Renal cortex interstitium (tissue), 15 donors: ENCODE measurements at places on chromosomes 3 and 15.

DNA sequence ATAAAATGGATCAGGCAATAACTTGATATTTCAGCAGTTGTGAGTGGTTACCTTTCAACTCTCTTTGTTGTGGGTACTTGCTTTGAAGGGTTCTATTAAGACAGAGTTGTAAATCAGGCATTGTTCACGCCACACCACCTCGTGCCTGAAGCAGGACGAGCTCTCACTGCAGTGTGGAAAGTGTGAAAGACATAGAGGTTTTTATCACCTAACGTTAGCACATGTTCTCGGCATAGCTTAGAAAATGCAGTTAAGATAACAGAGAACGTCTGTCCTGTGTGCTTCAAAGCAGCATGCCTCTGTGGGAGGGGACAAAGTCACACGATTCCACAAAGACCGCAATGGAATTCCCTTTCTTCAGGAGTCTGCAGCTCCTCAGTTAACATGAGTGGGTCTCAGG is 7.8 kb downstream of the ADAMTS17 start:
- no peak for DNase-seq

DNA sequence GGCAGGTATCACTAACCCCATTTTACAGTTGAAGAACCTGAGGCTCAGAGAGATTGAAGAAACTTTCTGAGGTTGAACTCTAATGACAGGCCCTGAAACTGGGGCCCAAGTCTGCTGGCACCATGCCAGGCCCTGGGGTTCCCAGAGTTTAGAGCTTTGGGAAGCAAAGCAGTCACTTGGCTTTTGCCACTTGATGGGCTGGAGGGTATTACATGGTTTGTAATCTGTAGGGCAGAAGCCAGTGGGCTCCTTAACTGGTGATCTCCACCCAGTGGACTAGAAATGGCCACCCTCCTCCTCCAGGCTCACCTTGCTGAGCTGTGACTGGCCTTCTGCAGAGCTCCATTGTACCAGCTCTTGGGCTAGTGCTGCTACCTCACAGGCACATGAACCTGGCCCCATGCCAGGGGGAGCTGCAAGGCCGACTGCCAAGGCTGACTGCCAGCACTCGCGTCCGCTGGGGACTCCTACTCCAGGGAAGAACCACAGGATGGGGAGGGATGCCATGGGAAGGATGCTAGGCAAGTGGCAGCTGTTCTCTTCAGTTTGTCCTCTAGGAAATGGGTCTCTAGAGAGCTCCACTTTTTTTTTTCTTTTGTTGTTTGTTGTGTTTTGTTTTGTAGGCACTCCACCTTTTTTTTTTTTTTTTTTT is 104.8 kb downstream of the ETFA start:
- DNase-seq = no peak

GRCh38 chr3:194773216-194773615 is 87.5 kb downstream of the FAM43A start:
- no peak for DNase-seq

GRCh38 chr15:40886586-40886985 is 7.7 kb upstream of the VPS18 start:
- DNase-seq = no peak

DNA sequence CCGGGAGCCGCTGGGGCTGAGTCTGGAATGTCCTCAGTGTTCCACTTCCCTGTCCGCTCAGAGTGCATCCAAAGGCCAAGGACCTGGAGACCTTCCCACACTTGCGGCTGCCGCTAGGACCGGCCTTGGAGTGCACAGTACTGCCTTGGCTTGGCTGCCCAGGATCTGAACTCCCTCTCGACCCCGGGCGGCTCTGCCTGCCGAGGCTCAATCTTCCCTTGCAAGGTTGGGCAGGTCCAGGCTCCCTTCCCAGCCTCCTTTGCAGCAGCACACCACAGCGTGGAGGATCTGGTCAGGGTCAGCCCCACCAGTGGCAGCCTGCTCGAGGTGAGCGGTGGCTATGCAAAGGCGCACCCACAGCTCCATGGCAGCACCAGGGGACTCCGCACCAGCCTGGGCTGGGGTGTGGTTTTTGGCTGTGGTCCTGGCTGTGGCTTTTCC is 69.2 kb downstream of the PLXNA1 start:
- no peak for DNase-seq

GRCh38 chr3:129688271-129688895 is 81.9 kb upstream of the PLXND1 start:
- DNase-seq = no peak

DNA sequence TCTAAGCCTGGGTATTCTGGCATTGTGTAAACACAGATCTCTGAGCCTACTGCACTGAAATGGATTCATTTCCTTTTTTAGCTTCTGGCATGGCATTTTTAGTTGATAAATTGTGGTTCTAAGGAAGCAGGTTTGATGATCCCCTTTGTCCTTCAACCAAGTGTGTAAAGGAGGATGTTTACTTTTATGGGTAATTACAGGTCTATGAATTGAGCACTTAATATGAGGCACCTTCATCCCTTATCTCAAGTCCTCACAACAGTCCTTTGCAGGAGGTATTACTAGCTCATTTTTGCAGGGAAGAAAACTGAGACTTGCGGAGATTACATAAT is 30.8 kb upstream of the ZBTB38 start:
- no peak for DNase-seq

GRCh38 chr15:58517682-58518525 is 86.1 kb downstream of the LIPC start:
- DNase-seq = no peak

DNA sequence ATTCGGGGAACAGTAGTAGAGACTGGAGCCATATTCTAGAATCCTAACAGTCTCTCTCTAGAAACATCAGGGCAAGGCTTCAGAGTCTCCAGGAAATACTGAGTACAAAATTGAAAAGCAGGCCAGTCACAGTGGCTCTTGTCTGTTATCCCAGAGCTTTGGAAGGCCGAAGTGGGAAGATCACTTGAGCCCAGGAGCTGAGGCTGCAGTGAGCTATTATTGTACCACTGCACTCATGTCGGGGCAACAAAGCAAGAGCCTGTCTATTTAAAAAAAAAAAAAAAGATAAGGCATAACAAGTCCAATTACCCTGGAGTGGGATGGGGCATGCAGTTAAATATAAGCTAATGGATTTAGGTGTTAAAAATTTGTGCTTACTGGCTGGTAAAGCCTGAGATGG is 79.0 kb downstream of the SEMA6D start:
- DNase-seq = no peak

DNA sequence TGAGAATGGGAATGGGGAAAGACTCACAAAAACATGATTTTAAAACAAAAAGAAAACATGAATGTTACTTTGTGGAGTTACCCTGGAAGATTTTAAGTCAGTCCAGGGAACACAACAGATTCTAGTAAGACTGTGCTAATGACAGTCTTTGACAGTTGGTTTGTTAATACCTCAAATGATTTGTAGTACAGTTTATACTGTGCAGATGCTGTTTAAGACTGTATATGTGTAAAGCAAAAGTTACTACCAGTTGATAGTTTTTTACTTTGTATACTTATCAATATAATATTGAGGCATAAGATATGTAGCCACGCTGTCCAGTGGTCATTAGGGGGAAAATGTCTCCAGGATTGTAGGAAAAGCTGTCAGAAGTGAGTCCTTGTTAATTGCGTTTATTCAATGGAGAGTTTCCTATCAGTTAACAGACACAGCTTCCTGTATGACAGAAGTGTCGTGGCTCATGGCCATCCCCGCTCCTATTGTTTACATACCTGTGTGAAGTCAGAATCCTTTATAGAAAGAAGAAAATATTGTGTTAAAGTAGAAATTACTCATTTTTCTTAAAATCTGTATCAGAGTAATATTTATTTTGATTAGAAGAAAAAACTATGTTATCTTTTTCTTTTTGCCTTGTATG is 36.0 kb downstream of the NKIRAS1 start:
- DNase-seq = no peak

DNA sequence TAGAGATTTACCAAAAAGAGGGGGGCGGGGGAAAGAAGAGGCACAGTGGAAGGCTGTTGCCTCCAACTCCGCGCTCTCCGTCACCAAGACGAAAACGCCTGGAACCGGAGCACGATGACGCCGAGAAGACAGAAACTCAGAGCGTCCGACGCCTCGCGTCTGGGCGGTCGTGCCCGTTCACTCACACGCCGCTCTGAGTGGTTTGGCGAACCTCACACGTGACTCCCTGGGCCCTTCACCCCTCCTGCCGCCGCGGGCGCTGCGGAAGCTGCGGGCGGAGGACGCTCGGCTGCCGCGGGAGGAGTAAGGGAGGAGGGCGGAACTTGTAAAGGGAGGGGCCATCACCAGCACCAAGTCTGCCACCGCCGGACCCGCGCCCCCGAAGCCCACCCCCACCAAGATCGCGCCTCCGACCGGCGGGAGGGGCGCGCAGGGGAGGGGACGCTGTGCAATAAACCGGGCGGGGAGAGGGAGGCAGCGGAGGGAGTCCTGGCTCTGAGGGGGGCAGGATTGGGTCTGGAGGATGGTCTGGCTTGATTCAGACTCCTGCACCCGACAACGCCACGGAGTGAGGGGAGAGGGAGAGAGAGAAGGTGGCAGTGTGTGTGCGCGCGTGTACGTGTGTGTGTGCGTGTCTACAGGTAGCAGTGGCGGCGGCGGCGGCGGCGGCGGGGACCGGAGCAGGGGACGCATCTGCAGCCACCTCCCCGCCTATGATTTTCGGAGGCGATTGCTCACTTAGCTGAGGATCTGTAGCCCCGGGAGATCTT is 1.9 kb upstream of the NLGN1 start:
- peak; percentile 79 for DNase-seq

DNA sequence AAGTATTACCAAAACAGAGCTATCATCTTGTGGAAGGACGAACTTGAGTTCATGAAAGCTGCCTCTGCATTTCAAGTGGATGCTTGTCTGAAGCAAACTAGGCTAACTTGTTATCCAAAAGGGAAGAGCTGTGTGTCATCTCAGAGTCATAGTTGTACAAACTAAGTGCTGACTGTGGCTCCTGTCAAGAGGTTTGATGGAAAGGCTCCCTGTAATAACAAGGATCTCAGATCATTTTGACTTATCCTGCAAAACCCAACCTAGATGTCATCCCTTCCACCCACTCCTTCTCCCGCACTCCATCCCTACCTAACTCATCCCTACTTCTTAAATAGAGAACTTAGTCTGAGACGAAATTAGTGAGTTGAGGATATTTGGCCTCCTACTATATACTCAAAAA is 110.8 kb downstream of the NR2E3 start:
- no peak for DNase-seq

- DNase-seq = no peak
Observed at GRCh38 chr3:38257583-38257982, 8.0 kb upstream of the SLC22A13 start.

GRCh38 chr3:20516311-20516710 is 330.3 kb upstream of the SGO1 start:
- no peak for DNase-seq

DNA sequence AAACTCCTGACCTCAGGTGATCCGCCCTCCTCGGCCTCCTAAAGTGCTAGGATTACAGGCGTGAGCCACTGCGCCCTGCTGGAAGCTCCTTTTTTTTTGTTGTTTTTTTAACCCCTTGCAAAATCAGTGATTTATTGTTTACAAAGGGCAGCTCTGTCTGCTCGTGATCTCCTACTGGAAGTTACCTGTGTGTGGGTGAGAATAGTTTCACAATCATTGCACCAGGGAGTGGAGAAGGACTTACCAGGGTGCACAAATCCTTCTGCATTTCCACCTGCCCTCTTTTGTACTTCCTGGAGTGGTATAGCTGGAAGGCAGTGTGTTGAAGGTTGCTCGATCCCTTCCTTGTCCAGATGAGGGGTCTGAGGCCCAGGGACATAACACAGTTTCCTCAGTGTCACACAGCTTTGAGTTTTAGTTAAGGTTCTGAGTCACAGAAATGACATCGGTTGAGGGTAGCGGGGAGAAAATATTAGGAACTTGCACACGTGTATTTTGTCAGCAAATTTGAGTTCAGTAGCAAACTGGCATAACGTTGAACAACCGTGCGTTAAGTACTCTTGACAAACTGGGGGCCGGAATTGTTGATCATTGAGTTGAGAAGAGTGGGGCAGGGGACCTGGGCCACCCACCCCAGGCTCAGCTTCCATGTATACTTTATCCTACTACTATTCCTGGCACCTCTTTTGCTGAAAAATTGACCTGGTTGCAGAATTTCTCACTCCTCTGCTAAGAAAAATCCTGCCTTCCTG is 11.3 kb upstream of the TRAK1 start:
- DNase-seq = no peak

- no peak for DNase-seq
Observed at GRCh38 chr3:7545334-7545733, 684.4 kb downstream of the GRM7 start.

GRCh38 chr15:69668039-69668705 is 215.6 kb downstream of the RPLP1 start:
- DNase-seq = no peak

- DNase-seq = no peak
Observed at GRCh38 chr3:16056217-16056616, 118.3 kb upstream of the GALNT15 start.

GRCh38 chr3:182005219-182005618 is 293.5 kb downstream of the SOX2 start:
- DNase-seq = no peak

GRCh38 chr15:62591842-62592838 is 427.1 kb upstream of the C2CD4B start:
- DNase-seq = no peak

DNA sequence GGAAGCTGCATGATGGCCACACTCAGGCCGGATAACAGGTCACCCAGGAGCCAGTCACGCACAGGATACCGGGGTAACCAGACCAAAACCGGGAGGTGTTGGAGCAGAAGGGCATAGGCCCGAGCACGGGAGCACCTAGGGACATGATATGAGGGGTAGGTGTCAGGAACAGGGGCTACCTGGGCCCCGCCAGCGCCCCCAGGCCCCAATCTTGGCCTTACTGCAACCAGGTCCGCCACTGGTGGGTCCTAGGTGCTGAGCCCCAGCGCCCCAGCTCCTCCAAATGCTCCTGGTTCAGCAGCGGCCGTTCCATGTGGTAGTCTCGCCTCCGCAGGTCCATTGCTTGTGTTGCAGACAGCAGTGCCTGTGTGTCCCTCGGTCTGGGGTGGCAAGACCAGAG is 2.0 kb downstream of the SLC26A6 start:
- no peak for DNase-seq

GRCh38 chr3:114308830-114309229 is 15.0 kb downstream of the TIGIT start:
- no peak for DNase-seq

GRCh38 chr15:38062696-38063095 is 128.3 kb downstream of the TMCO5A start:
- DNase-seq = no peak

GRCh38 chr3:194852345-194852744 is 166.7 kb downstream of the FAM43A start:
- no peak for DNase-seq

DNA sequence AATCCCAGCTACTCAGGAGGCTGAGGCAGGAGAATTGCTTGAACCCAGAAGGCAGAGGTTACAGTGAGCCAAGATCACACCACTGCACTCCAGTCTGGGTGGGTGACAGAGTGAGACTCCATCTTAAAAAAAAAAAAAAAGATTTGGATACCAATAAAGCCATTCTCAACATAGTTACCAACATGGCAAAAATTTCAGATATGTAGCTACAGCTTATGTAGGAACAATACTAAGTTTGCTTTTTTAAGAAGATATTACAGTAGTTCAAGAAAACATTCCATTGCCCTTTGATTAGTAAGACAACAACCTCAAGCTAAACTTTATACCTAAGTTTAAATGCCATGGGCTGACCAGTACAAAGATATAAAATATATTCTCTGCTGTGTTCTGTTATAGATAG is 34.4 kb downstream of the ZNF106 start:
- DNase-seq = no peak

- no peak for DNase-seq
Observed at GRCh38 chr3:129628169-129628522, 21.7 kb upstream of the PLXND1 start.
